Naive thymus-derived CD8-positive, alpha-beta T cell (primary cell): ENCODE measurements at places on chromosomes 4 and X.

DNA sequence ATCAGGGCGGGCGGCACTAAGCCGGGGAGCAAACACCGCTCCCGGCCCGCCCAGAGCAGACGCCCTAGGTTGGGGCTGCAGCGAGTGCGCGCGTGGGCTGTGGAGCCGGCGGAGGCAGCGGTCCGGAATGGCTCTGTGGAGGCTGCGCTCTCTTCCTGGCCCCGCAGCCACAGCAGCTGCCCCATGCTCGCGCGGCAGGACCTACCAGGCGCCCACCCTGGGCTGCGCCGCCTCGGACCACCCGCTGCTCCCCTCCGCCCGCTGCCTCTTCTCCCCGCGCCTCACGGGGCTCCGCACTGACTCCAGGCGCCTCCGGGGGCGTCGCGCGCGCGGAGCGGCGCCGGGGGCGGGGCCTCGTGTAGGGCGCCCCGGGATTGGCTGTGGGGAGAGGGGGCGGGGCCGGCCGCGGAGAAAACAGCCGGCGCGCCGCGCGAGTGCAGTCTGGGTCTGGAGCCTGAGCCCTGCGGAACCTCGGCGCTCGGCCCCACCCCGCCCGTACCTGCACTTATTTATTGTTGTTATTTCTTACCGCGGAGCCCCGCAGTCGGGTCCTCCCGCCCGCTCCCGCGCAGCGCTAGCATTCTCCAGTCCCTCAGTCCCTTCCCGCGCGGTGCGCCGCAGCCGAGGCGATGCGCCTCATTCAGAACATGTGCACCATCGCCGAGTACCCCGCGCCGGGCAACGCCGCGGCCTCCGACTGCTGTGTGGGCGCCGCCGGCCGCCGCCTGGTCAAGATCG lies at the start of gene RASL11B:
Gene RASL11B (plus strand): TSS at position 439 of the 738 bp plus-strand sequence. CDS start 191 bp downstream, at position 630.
- H3K4me3 ChIP-seq, result peak within 1 kb of the TSS; percentile 81
- DNase-seq, result peak; percentile 83
- H3K36me3 ChIP-seq, result peaks cover 6% of the 10 kb centered on the region
- no peak within 1 kb of the TSS for H3K27ac ChIP-seq
- H3K4me1 ChIP-seq, result peaks cover 5% of the 10 kb centered on the region

DNA sequence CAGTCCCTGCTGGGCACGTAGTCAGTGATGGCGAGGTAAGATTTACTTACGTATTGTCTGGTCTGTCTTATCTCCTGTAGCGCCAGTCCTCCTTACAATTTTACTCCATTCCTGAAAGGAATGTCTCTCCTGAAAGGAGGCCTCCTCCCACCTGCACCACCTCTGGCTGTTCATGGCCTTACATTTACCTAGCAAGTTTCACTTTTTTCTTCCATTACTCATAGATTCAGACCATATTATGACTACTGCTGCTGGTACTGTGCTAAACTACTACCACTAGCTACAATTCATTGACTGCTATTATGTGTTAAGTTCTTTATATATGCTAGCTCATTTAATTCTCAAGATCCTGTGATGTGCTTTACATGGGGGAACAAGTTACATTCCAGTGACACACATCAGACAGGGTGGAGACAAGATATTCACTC lies 189.9 kb downstream of the BMPR1B start:
- H3K27me3 ChIP-seq, result peaks cover 9% of the 10 kb centered on the region
- no peaks in the 10 kb centered on the region for H3K36me3 ChIP-seq
- no peak overlapping the region for H3K4me3 ChIP-seq
- H3K27ac ChIP-seq, result no peak overlapping the region
- no peak for DNase-seq
- no peaks in the 10 kb centered on the region for H3K4me1 ChIP-seq

- H3K4me1 ChIP-seq, result no peaks in the 10 kb centered on the region
- no peak overlapping the region for H3K27ac ChIP-seq
- no peaks in the 10 kb centered on the region for H3K27me3 ChIP-seq
- DNase-seq, result no peak
Observed at GRCh38 chr4:178233906-178234305, 791.7 kb upstream of the AGA start.

DNA sequence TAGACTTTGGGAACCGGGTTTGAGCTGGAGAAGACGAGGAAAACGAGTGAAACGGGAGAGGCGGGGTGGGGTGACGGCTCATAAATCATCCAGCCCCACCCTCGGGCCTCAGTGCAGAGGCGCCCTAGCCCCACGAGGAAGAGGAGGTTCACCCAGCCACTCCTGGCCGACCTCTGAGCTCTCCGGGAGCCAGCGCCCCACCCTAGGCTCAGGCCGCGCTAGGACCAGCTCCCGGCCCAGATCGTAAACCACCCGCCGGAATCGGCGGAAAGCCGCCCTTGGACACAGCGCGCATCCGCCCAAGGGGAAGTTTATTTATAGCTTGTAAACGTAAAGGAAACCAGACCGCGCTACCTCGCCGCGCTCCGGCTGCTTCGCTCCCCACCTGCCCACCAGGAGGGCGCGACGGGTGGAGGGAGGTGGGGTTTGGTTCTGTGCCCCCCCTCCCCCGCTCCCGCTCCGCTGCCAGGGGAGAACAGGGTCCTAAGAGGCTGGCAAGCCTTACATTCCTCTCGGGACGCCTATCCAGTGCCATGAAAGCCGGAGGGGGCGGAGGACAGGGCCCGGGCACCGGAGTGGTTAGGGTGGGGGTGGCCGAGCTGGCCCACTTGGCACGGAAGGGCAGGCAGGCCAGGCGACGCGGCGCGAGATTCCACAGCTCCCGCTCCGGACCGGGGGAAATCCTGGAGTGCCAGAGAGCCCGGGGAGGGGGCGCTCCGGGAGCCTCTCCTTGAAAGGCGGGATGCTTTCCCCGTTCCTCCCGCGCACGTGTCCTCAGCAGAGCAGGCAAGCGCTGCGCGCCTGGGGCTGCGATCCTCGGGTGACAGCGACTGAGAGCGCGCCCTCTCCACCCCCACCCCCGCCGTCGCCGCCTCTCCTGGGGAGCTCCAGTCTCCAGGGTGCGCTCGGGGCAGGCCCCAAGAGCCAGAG lies 84.2 kb downstream of the BCOR start:
- H3K4me3 ChIP-seq, result peak overlapping the region; percentile 63
- H3K27ac ChIP-seq, result no peak overlapping the region
- H3K4me1 ChIP-seq, result peaks cover 29% of the 10 kb centered on the region

DNA sequence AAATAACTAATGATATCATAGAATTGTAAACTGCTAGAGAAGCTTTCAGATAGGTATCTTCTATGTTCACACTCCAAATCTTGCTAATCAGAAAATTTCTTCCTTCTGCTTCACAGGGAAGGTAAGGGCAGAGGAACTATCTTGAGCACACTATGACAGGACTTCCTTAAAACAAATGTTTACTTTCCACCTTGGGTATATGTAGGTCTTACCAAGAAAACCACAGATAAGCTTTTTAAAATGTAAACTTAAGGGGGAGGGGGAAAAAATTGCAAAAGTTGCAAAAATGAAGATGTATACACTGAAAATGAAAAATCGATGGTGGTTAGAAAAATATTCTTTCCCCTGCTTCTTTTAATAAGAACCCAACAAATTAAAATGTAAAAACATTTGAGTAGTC lies 30.9 kb downstream of the YTHDC1 start:
- no peak for DNase-seq
- H3K4me1 ChIP-seq, result peaks cover 2% of the 10 kb centered on the region
- no peak overlapping the region for H3K4me3 ChIP-seq
- H3K27me3 ChIP-seq, result no peaks in the 10 kb centered on the region
- H3K27ac ChIP-seq, result no peak overlapping the region
- H3K36me3 ChIP-seq, result peaks cover 88% of the 10 kb centered on the region

DNA sequence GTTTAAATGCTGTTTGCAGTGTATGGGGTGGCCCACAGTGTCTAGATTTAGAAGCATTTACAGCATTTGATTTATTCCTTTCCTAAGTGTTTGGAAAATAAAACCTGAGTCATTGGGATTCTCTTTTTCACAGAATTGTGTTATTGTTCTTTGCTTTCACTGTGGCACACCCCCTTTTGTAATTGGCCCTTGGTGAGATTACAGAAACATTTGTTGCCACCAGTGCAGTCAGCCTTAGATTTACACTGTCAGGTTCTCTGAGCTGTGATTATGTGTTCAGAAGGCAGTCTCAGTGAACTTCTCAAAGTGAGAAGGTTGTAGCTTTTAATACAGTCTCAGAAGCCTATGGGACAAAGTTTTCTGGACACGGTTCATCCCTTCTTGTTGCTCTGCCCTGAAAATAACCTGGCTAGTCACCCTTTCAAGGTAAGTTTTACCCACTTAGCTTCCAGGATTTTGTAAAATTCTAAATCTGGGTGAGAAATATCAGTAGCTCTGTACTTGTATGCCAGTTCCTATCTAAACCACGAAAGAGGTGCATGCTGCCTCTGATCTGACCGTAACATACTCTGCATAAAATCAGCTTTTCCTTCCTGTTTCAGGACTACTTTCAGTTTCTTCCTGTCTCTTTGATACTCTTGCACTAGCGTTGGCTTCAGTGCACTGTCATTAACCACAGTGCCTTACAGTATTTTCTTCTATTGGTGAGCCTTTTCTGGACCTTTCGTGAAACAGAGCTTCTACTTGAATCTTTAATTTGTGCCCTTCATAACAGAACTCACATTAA lies 12.6 kb downstream of the RUFY3 start:
- no peaks in the 10 kb centered on the region for H3K36me3 ChIP-seq
- peak overlapping the region; percentile 80 for H3K4me3 ChIP-seq
- H3K4me1 ChIP-seq, result peaks cover 15% of the 10 kb centered on the region
- peak overlapping the region; percentile 74 for H3K27ac ChIP-seq
- peak; percentile 16 for DNase-seq

DNA sequence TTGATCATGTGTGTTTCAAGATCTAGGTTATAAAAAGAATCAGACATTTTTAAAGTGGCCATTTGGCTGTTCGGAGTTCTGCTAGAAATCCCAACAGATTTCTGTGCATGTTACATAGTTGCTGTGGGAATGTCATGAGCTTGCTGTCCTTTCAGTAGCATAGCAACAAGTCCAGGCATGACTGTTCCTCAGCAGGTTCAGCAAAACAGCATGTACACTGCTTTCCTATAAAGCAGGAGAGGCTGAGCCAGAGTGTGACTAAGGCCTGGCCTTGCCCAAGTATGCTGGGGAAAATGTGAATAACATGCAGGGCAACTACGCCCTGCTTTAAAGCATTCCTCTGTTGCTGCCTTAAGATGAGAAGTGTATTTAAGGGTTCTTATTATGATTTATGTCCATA lies 217.1 kb upstream of the SMIM31 start:
- no peak overlapping the region for H3K27ac ChIP-seq
- H3K27me3 ChIP-seq, result no peaks in the 10 kb centered on the region
- H3K4me3 ChIP-seq, result no peak overlapping the region
- H3K4me1 ChIP-seq, result no peaks in the 10 kb centered on the region

DNA sequence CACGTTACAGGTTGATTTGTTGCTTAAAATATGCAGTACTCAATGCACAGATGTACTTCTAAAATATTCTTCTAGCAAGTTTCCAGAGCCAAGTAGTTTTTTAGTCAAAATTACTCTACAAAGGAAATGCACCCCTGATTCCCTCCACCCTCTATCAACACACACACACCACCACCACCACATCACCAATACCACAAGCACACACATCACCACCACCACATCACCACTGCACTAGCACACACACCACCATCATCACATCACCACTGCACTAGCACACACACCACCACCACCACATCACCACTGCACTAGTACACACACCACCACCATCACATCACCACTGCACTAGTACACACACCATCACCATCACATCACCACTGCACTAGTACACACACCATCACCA lies 105.2 kb upstream of the FRG1 start:
- no peak overlapping the region for H3K27ac ChIP-seq
- H3K27me3 ChIP-seq, result no peaks in the 10 kb centered on the region
- DNase-seq, result no peak
- H3K4me1 ChIP-seq, result no peaks in the 10 kb centered on the region
- H3K4me3 ChIP-seq, result no peak overlapping the region
- no peaks in the 10 kb centered on the region for H3K36me3 ChIP-seq

DNA sequence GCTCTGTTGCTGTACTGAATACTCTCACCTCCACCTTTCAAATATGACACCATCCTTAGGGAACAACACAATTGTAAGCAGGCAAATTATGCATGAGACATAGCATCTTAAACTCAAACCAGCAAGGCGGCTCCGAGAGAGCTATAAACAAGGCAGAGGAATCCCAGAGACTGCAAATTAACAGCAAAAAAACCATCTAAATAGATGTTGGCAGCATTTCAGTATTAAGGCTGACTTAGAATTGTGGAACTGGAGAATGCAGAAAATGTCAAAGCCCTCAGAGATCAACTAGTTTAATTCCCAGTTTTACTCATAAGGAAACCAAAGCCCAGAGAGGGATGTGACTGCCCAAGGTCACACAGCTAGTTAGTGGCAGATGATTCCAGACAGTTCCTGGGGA lies 37.2 kb upstream of the SPANXC start:
- H3K27ac ChIP-seq, result no peak overlapping the region
- H3K4me1 ChIP-seq, result no peaks in the 10 kb centered on the region
- H3K4me3 ChIP-seq, result no peak overlapping the region
- H3K27me3 ChIP-seq, result no peaks in the 10 kb centered on the region

DNA sequence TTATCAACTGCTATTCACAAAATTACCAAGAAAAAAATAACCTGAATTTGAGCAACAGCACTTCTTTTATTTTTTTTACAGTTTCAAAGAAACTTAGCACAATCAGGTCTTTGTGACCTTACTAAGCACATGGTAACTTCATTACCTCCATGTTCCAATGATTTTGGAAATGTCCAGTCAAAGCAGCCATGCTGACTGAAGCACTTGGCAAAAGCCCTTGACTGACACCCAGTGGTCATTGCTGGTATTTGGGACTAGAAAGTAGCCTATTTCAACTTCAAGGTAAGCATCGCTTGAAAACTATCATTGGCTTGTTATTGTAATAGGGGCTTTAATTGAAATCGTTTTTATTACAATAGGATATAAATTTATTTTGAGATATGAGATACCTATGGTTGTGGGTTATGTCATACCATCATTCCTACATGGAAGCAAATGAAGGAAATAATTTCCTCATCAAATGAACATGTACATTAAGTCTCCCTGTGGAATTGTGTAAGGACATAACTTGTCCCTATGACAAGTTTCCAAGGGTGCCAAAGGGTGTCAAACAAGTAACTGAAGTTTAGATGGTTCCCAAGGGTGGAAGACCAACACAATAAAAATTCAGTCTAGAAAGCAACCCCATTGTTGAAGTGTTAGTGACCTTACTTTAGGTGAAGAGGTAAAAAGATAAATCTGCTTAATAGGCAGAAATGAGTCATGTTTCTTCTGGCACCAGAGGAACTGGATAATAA lies 15.2 kb upstream of the ANXA10 start:
- no peak overlapping the region for H3K4me3 ChIP-seq
- H3K27ac ChIP-seq, result no peak overlapping the region
- H3K4me1 ChIP-seq, result no peaks in the 10 kb centered on the region
- DNase-seq, result peak; percentile 4
- H3K36me3 ChIP-seq, result no peaks in the 10 kb centered on the region

- DNase-seq, result no peak
- no peaks in the 10 kb centered on the region for H3K27me3 ChIP-seq
- H3K36me3 ChIP-seq, result peaks cover 26% of the 10 kb centered on the region
- H3K4me3 ChIP-seq, result no peak overlapping the region
Observed at GRCh38 chr4:128141866-128142265, 80.8 kb downstream of the LARP1B start.
